ENCODE measurements at places on chromosomes 1 and 21.

DNA sequence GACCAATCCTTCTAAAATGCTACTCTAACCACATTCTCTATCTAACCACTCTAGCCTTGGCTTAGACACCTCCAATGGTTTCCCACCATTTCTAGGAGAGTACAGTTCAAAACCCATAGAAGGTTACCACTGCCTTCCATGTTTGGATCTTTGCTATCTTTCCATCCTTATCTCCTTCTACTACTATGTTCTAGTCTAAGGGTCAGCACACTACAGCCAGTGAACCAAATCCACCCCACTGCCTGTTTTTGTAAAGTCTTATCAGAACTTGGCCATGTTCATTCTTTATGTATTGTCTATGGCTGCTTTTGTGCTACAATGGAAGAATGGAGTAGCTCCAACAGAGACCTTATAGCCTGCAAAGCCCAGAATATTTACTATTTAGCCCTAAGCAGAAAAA is 6.2 kb downstream of the MTF1 start:
- no peak for DNase-seq

DNA sequence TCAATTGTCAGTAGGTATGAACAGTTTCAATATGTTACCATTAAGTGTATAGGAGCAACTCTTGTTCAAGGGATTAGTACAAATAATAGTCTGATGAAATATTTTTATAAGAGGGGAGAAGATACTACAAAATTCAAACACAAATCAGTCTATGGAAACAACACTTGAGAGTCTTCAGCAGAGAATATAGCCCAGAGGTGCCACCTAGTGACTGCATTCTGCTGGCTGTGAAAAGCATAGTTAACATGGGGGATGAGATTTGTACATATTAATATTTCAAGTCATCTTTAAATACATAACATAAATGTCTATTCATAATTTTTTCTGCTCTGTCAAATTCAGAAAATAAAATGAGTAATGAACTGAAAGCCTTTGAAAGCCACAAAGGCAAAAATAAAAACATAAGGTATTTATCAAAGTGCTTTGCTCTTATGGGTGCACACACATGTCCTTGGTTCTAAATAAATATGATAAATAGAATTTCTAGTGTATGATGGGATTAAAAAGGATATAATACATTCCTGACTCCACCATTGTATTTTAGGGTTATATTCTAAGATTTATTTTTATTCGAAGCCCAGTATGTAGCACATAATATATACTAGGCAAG is 440.9 kb upstream of the ZRANB2 start:
- no peak for DNase-seq

GRCh38 chr1:60791226-60791625 is 291.1 kb upstream of the NFIA start:
- DNase-seq: no peak

DNA sequence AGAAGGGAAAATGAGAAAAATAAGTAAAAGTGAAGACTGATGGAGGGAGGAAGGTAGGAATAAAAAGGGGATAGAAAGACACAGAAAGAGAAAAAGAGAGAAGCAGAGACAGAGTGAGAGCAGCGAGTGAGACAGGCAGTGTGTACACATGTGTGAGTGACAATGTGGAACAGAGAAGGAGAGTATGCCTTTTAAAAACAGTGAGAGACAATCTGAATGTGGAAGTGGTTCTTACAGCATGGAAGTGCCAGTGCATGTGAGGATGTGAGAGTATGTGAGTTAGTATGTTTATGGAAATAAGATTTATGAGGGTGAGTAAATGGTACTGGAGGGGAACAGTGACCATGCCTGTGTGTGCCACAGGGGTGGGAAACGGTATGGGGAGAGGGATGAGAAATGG is 1.2 kb downstream of the NEGR1 start:
- DNase-seq: no peak

DNA sequence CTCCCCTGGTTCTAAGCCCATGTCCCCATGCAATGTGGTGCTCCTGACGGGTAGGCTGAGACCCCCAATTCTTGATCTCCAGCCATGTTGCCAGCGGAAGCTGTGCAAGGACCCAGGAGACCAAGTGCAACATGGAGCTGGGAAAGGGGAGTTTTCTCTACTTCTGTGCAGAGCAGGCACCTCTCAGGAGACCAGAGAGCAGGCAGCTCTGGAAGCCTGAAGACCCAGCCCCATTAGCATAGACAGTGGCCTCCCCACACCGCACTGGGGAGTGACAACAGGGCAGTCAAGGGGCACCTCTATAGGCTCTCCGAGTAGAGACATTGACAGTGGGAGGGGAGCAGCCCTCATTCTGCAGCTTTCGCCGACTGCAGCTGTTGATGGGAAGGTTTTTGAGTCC is 410.2 kb downstream of the MATN1 start:
- DNase-seq: no peak

DNA sequence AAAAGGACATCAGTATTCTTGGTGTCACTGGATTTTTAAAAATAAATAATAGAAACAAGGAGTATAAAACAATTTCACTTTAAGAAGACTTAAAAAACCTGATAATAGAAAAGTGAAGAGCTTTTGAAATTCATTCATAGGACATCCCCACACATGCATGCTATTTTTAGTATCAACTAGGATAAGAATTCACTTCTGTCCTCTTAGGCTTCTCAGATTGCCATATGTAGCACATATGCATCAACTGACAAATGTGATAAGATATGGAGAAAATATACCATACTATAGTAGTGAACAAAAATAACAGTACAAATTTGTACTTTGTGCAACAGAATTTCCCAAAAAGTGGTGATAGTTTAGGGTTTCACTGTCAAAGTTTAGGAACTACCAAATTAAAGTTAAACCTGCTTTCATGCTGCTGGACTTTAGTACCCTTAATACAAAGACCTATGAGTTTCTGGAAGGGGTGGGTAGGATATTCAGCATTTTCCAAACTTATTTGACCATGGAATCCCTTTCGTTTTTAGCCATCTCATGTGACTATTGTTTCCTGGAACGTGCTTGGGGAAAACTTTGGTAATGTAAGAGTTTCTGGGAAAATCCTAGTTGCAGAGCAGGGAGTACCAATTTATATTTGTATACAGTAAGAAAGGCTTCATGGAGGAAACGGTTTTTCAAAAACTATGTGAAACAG is 19.8 kb downstream of the RPRD2 start:
- DNase-seq: no peak

DNA sequence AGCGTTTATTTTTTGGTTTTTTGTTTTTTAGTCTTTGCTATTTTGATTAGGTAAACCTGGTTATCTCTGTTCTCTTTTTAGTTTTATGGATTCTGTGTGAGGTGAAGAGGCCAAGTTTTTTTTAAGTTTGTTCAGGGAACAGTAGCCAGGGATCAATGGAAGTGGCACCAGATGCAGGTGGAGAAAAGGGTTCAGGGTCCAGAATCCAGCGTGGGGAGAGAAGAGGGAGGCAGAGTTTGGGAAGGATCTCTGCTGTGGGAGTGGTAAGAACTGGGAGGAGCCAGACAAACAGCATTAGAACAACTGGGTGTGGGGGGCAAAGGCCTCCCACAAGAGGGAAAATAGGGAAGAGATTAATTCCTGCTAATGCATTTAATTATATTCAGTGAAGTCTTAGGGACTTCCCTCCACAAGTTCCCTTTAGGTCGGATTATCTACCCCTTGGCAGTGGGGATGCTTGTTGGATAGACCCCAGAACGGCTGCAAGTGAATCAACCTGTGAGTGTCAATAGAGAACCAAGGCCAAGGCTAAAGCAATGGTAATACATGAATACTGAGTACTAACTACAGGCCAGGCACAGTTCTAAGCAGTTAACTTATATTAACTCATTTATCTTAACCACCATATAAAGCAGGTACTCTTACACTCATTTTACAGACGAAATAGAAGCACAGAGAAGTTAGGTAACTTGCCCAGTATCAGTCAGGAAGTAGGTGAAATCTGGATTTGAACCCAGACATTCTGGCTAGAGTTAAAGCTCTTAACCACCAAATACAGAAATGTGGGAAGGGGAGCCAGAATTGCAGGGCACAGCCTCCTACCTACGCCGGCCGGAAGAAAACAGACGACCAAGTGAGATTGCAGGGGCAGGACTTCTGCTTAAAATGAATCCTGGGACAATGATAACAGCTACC is 498 bp downstream of the GNAT2 start:
- DNase-seq: no peak

GRCh38 chr1:206106328-206107167 is 10.6 kb downstream of the AVPR1B start:
- DNase-seq: peak; percentile 71

GRCh38 chr1:82775406-82776000 is 974.8 kb downstream of the ADGRL2 start:
- peak; percentile 26 for DNase-seq

DNA sequence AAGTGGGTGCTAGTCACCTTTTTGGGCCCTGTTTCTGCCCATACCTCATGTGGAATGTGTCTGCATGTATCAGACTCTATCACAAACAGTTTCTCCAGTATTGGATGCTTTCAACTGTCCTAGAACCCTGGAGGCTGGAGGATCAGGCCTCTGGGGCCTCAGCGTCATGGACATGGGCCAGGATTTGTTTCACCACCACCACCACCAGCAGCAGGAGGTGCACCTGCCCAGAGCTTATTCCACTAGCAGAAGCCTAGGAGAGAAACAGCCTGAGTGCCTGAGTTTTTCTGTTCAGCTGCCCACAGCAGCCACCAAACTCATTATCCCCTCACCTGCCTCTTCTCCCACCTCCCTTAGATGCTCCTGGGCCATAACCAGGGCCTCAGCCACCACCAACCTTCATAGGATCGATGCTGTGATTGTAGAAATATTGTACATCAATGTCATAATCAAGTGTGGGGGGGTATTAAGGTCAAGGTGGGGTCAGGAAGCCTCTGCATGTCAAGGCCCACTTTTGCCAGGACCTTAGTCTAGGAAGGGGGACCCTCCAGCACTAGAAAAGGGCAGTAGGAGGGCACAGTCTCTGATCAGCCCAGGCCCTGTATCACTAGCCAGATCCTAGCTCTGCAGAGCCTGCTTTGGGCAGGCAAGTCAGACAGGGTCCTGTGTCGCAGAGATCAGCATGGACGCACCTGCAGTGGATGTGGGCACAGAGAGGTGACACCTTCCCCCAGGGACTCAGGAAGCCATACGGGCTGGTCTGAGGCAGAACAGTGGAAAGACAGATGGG is 9.3 kb downstream of the DMAP1 start:
- no peak for DNase-seq

DNA sequence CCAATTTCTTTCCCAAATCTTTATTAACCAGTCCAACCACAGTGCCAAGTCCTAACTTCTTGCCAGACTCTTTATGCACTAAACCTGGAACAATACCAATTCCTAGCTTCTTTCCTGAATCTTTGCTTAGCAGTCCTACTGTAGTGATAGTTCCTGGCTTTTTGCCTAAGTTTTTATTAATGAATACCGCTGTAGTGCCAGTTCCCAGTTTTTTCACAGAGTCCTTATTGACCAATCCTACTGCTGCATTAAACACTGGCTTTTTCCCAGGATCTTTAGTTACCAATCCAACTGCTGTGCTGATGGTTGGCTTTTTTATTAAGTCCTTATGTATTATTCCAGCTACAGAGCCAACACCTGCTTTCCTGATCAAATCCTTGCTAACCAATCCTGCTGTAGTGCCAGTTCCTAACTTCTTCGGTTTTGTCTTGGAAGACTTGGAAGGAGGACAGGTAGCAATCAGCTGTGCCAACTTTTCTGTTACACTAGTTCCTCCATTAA is 80.8 kb downstream of the ASH1L start:
- DNase-seq: no peak

DNA sequence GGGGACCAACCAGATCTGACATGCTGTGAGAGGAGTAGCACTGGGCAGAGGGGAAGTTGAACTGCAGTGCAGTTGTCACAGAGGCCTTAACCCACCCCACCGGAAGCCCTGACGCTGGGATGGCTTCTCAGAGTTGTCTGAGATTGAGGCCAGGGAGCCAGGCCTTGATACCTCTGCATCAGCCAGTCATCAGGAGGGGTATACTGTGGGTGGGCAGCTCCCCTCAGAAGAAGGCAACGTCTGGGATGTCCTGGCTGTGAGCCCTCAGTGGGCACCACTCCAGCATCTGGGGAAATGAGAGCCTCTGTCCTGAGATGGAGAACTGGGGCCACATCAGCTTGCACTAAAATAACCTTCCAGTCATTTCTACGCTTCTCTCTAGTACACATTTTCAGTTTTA is 47.9 kb upstream of the BCAR3 start:
- no peak for DNase-seq

- no peak for DNase-seq
These were observed 3.4 kb downstream of the PODN start for GRCh38 chr1:53065391-53065790.

DNA sequence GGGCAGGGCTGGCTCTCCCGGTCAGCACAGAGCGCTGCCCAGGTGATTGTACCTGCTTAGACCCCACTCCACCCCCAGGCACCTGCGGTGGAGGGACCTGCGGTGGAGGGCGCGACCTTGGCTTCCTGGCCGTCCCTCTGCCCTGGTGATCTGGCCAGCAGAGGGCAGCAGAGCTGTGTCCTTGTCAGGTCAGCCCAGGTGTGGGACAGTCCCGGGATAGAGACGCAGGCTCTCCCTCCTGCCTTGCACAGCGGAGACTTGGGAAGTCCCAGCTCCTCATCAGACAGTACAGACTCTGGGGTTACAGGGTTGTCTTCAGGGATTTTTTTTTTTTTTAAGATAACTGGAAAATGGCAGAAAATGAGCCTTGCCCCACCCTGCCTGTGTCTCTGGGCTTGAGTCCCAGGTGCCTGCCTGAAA is 10.0 kb downstream of the SLX9 start:
- DNase-seq: peak; percentile 74

GRCh38 chr1:47212636-47213229 is 19.3 kb downstream of the TAL1 start:
- DNase-seq: no peak

- no peak for DNase-seq
These were observed 104.0 kb upstream of the HP1BP3 start for GRCh38 chr1:20891091-20891490.

GRCh38 chr1:64228167-64228957 is 24.9 kb downstream of the UBE2U start:
- DNase-seq: no peak

DNA sequence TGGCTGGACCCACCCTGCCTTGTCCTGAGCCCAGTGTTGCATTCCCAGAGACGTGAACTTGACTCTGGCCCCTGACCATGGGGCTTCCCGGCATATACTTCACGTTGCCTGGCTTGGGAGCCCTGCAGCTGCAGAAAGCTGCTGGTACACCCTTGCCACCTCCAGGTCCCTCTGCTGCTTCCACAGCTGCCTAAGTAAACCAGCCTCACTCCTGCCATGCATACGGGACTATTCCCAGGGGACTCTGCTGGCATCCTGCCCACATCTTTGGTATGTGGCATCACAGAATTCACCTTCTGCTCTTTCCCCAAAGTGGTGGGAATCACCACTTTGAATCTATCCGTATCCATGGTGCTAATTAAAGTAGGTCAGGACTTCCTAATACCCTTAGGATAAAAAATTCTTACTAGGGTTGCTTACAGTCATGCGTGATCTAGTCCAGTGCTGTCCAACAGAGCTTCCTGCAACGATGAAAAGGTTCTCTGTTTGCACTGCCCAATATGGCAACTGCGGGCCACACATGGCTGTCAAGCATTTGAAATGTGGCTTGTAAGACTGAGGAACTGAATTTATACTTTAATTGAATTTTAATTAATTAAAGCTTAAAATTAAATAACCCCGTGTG is 203.0 kb downstream of the GRIK3 start:
- DNase-seq: no peak

- peak; percentile 8 for DNase-seq
These were observed 33.2 kb downstream of the NHLH2 start for GRCh38 chr1:115807723-115808122.

- DNase-seq: peak; percentile 25
These were observed 148.5 kb downstream of the TENT5C start for GRCh38 chr1:117754061-117754969.

GRCh38 chr1:66298464-66298863 is 235.5 kb upstream of the SGIP1 start:
- no peak for DNase-seq

- no peak for DNase-seq
These were observed 2.4 kb downstream of the LSS start for GRCh38 chr21:46226146-46226545.

Measured in activated naive CD8-positive, alpha-beta T cell treated with anti-CD3 and anti-CD28 coated beads for 36 hours (primary cell).